Hypothalamus (tissue), 51 donors: ENCODE measurements at places on chromosomes 13 and 19.

DNA sequence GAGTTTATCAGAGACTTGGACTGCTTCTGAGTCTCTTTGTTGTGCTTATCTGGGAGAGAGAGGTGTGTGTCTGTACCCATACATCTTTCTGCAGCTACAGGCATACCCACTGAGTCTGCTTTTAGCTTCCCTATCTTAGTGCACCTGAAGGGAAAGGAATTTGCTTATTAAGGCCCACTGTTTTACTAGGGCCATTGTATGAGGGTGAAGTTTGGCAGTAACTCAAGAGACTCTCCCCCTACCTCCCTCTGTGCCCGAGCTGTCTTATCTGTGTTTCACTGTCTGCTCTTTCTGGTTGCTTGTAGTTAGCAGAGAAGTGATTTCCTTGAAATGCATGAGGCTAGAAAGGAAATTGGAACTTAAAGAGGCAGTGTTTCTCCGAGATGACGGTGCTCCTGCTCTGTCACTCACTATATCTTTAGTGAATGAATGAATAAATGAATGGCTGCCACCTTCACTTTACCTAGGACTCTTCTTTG, 678 bp upstream of the CD33 start:
- DNase-seq: no peak

DNA sequence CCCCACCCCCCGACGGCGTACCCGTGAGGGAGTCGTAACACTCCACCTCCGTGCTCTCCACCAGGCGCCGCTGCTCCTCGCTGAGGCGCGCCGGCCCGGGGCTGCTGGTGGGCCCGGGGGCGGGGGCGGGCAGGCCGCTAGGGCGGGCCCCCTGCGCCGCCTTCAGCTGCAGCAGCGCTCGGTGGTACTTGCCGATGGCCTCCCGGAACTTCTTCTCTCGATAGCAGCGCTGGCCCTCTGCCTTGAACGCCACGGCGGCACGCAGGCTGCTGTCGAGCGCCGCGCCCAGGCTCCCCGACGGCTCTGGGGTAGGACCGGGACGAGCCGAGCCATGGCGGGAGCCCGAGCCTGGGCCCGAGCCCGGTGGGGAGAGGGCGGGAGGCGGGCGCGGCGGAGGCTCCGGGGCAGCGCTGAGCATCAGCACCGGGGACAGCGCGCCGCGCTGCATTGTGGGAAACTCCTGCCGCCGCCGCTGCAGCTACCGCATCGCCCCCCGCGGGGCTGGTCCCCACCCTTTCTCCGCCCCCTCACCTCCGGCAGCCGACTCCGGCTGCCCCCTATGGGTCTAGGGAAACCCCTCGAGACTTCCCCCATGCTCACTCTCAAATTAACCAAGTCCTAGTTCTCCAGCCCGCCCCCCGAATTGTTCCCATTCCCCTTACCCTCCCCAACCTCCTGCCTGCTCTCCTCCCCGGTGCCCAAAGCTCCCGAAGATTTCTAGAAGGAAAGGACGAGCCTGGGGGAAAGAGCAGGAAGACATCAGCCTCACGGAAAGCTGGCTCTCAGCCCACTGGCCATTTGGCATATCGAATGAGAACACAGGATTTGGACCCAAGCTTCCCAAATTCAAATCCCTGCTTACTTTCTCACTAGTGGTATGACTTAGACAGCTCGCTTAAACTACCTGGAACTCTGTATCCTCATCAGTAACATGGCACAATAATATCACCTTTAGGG, at the start of gene TTC9B:
Gene TTC9B, minus strand, starts transcription at position 451 of the 957 bp plus-strand sequence. Its CDS starts 3 bp downstream, at position 448.
- peak; percentile 14 for DNase-seq

- DNase-seq: peak; percentile 96
These were observed at the start of gene KPNA3 for GRCh38 chr13:49792550-49793324. Gene KPNA3 (minus strand): TSS chr13:49792682. CDS start chr13:49792506, 176 bp downstream.

DNA sequence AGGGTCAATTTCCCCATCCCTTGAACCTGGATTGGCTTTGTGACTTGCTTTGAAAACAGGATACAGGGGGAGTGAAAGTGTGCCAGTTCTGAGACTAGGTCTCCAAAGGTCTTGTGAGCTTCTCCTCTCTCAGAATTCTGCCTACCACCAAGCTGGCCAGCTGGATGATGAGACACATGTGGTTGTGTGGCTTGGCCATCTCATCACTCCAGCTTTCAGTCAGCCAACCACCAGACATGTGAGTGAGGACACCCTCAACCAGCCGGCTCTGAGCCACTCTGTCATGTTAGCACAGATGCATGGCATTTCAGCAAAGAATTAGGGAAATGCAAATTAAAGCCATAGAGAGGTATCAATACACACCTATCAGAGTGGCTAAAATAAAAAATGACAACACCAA, 29.5 kb downstream of the ENOX1 start:
- DNase-seq: no peak

DNA sequence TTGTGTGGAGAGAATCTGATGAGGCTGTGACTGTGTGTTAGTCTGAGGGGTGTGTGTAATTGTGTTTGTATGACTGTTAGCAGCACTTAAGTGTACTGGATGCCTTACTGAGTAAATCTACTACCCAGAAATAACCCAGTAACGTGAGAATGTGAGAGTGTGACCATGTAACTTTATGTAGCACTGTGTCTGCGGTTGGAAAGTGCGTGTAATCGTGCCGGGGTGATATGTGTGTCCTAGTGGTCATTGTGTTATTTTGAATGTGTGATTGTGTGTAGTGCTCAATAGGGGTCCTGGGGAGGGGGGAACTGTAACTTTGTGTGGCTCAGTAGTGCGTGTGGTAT, 550 bp downstream of the ZNF383 start:
- DNase-seq: no peak

DNA sequence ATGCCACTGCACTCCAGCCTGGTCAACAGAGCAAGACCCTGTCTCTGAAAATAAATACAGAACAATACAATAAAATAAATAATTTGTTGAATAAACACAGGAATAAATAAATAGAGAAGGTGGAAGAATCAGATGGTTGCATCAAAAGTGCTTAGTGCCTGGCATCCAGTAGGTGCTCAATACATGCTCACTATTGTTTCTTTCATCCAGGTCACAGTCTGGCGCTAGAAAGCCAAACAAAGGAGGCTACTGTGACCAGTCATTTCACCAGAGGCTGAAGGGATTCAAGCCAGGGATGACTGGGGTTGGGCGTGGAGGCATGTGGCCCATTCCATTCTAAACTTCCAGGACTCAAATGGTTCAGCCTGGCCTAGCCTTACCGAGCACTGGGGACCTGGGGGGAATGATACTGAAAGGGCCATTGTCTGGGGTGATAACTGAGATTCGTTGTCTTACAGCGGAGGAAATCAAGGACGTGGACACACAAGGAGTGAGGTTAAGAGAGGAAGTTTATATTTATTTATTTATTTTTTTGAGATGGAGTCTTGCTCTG, 3.6 kb upstream of the NDUFB7 start:
- DNase-seq: no peak
